HS-5 (cell line): ENCODE measurements at places on chromosomes 1 and 21.

DNA sequence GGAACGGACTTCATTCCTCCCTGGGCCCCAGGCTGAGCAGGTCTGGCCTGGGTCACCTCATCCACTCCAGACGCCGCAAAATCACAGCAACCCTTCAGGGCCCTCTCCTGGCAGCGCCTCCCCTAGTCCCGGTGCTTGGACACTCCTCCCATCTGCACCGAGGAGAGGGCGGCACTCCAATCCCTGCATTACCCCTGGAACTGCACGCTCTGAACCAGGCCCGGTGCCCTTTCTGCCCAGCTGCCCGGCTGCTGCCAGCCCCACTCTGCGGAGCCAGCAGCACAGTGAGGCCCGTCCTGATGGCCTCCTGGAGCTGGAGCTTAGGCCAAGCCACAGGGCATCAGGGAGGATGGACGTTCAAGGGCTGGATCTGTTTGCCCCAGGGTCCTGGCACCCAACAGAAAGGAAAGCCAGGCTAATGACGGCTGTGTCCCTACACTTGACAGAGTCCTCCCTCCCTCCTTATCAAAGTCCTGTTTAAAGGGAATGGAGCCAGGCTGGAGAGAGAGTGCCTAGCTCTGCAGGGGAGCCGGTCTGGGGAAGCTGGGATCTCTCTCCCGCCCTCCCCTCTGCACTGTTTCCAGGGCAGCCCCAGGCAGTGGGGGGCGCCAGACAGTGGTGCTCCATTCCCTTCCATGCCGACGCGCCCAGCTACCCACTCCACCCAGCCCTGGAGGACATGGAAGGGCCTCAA is 12.7 kb downstream of the COL6A2 start:
- DNase-seq: no peak

DNA sequence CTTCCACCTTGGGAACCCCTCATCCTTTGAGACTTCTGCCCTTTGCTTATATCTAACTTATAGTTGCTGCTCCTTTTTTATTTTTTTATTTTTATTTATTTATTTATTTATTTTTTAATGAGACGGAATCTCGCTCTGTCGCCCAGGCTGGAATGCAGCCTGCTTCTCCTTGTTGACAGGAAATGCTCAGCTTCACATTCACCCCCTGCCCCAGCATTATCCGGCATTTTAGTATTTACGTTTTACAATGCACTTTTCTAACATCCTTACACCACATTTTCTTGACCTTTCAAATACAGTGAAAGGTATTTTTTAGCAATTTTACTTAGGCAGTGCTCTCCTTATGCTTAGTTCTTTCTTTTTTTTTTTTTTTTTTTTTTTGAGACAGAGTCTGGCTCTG is 14.9 kb downstream of the CXADR start:
- DNase-seq: no peak

GRCh38 chr1:16630661-16631247 is 17.4 kb upstream of the NBPF1 start:
- DNase-seq: no peak

- no peak for DNase-seq
Observed at GRCh38 chr1:152759453-152760173, 1.8 kb downstream of the KPRP start.
